CD4-positive, alpha-beta T cell treated with Interleukin-2 at 100 ng/mL for 4 hours (primary cell): ENCODE measurements at places on chromosomes 13 and 19.

GRCh38 chr19:50835785-50836542, 2.6 kb upstream of the KLK15 start:
- DNase-seq = peak; percentile 47

GRCh38 chr13:110265341-110265681, 41.6 kb downstream of the COL4A1 start:
- no peak for DNase-seq

DNA sequence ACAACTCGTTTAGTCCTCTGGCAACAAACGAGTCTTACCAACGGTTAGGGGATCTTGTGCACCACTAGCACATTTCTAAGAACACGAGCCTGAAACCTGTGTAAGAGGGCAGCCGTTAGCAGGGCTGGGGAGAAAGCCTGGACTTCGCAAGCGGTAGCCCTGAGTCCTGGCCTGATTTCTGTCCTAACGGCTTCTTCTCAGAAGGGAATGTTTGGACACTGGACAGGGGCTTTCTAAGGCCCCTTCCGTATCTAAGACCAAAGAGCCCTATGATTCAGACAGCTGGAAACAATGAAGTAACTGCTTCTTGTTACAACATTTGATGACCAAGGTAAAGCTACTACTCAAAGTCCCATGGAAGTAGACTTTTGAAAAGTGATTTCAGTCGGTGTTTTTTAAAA, 2.2 kb downstream of the ANKRD10 start:
- no peak for DNase-seq

- no peak for DNase-seq
Measured at GRCh38 chr19:16380314-16380695, 55.7 kb downstream of the KLF2 start.
